ENCODE measurements at places on chromosomes 5 and 9.

GRCh38 chr9:21720758-21721157 lies 81.7 kb upstream of the MTAP start:
- no peak for DNase-seq

DNA sequence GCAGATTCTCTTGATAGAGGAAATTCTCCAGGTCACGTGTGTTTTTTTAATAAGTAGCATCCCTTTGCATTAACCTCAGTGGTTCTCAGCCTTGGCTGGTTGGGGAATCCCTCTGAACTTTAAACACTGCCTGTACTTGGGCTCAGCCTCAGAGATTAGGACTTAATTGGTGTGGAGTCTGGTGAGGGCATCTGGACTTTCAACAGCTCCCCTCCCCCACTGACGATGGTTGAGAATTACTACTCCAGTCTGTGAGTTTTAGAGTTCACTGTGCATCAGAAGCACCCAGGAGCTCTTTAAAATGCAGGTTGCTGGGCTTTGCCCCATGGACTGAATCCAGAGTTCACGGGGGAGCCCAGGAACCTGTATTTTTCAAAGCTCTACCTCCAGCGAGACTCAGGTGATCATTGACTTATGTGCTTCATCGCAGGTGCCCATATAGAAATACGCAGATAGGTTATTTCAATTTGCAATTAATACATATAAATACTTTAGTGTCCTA lies 71.4 kb downstream of the DAPK1 start:
- DNase-seq, result no peak

DNA sequence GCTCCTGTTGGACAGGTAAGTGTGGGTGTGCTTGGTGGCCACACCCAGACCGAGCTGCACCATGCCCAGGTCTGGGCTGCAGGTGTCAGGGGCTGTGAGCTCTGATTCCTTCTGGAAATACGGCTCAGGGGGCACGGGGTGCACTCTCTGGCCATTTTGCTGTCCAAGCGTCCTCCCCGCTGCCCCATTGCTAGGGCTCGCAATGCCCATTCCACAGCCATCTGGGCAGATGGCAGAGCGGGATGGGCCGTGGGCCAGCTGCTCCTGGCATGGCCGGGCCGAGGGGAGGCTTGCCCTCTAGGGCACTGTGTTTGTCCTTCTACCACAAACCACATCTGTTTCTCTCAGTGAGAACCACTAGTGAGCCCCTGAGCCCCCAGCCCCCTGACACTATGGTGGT lies 67.9 kb upstream of the RXRA start:
- DNase-seq, result no peak

DNA sequence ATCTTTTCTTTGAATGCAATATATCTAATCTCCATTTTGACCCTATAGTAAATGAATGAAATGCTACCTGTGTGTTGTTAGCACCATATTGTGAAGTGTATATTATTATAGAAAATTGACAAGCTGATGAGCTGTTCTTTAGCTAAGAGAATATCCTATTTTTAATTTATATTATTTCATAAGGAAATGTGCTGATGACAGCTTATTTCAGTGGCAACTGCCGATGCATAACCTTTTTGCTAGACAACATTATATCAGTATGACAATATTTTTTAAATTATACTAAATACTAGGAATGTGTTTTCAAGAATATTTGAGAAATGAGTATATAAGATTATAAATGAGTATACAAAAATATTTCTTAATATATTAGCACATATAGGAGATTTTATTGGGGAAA lies 573.1 kb downstream of the ZNF608 start:
- no peak for DNase-seq

- no peak for DNase-seq
Observed at GRCh38 chr5:98158440-98158839, 615.0 kb upstream of the RGMB start.

- no peak for DNase-seq
Observed at GRCh38 chr5:179599566-179599965, 23.9 kb downstream of the HNRNPH1 start.

- DNase-seq, result peak; percentile 9
Observed at GRCh38 chr9:4086119-4087090, 213.5 kb downstream of the GLIS3 start.

Measured in RCC 7860 (cell line).